Stimulated activated CD8-positive, alpha-beta memory T cell treated with anti-CD3 and anti-CD28 coated beads, Interleukin-2, amount 100 ng/mL, for 1 hour (primary cell): ENCODE measurements at places on chromosomes 2 and 18.
A peak's percentile ranks its signal among the peaks of the same experiment; 100 is the strongest.

GRCh38 chr18:34222307-34223163, 2.2 kb downstream of the NOL4 start:
- no peak for DNase-seq

GRCh38 chr2:54497763-54498680, 41.9 kb downstream of the SPTBN1 start:
- DNase-seq, result no peak

DNA sequence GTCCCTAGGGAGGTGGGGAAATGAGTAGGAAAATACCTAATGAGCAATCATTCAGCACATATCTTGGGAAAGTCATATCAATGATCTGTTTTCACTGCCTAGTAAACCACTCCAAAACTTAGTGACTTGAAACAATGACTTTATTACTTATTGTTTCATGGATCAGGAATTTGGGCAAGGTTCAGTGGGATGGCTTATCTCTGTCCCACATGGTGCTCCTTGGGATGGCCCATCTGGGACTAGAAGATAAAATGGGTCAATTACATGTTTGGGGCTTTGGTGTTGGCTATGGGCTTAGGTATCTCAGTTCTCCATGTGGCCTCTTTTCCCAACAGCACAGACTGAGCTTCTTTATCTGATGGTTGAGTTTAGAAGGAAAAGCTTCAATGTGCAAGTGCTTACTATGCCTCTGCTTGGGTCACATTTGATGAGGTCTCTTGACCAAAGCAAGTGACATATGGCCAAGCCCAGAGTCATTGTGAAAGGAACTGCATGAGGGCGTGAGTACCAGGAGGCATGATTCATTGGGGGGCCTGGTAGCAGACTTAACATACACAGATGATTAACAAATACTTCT, 218.1 kb upstream of the TNP1 start:
- no peak for DNase-seq

GRCh38 chr2:17851731-17852585, 26.5 kb upstream of the KCNS3 start:
- no peak for DNase-seq

DNA sequence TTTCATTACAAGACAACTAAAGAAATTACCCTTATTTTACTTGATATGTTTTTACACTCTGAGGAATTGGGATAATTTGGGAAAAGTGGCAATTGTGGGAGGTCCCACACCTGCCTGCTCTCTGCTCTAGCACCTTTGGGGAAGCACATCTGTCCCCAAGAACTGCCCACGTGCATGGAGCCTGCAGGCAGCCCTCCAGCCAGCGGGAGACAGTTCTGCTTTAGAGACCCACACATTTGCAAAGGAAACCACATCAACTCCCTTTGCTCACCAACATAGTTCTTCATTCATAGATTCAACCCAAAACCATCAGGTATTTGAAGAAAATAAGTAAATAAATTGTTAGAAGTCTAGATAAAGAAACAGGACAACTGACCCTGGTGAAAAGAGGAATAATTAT, 239.9 kb upstream of the ID2 start:
- no peak for DNase-seq

DNA sequence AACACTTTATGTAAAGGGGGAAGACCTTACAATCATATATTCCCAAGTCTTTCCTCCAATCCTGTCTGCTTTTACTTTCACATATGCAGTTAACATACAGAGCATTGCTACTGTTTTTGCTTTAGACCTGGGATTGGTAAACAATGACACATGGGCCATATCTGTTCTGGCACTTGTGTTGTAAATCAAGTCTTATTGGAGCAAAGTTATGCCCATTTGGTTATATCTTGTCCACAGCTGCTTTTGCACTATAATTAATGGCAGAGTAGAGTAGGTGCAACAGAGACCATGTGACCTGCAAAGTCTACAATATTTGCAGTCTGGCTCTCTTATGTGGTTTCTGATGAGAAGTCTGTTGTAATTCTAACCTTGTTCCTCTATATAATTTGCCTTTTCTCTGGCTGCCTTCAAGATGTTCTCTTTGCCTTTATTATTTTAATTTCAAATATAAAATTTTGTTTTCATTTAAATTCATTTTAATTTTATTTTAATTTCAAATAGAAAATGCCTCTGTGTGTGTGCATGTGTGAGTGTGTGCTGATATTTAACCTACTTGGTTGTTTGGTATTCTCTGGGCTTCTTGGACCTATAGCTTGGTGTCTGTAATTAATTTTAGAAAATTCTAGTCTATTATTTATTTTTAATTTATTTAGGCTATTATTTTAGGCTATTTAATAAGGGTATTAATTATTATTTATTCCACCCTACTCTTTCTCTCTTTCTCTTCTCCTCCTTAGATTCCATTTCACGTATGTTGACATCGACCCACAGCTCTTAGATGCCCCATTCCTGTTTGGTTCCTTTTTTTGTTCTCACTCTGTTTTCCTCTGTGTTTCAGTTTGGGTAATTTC, 16.8 kb upstream of the LPIN1 start:
- no peak for DNase-seq

DNA sequence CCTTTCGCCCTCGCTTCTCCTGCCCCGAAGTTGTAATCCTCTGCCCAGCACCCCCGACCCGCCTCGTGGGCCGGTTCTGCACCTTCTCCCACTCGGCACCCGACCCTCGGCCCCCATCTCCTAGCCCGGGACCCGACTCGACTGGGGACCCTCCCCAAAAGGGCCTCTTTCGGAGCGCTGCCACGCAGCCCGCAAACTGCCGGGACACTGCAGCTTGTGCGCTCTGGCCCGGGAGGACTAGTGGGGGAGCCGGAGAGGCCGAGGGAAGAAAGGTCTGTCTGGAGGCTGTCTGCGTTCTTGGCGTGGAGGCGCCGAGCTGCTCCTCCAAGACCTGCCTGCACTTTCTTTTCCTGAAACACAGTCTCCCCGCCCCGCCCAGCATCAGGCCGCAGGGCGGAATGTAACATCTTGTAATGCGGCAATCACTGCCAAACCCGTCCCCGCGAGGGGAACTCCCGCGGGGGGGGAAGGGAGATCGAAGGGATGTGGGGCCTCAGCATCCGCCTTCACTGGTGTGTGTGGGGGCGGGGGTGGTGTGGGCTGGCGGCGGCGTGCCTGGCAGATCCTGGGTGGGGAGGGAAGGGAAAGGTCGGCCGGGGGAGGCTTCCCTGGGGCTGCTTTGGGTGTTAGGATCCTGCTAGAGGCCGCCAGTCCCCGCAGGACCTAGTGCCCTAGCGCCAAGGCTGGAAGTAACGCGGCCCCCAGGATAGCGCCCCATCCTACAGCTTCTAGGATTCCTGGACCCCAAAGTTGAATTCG, 7.4 kb downstream of the DLX2 start:
- peak; percentile 56 for DNase-seq

- no peak for DNase-seq
Measured at GRCh38 chr2:109433926-109434325, 179.8 kb downstream of the SEPTIN10 start.

DNA sequence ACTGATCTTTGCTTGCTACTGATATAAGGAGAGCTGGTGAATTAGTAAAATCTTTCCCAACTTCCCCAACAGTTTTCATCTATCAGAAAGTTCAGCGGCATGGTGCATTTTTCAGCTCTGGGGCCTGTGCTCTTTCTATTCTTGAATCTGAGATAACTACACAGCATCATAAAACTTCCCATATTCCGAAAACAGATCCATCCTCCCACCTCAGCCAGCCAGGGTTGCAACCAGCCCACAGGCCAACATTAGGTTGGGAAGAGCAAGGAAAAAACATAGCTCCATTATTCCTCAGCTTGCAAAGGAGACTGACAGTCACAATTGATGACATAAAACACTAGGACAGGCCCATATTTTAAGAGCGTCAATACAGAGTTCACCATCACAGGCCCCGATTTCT, 297.2 kb downstream of the SETBP1 start:
- no peak for DNase-seq

DNA sequence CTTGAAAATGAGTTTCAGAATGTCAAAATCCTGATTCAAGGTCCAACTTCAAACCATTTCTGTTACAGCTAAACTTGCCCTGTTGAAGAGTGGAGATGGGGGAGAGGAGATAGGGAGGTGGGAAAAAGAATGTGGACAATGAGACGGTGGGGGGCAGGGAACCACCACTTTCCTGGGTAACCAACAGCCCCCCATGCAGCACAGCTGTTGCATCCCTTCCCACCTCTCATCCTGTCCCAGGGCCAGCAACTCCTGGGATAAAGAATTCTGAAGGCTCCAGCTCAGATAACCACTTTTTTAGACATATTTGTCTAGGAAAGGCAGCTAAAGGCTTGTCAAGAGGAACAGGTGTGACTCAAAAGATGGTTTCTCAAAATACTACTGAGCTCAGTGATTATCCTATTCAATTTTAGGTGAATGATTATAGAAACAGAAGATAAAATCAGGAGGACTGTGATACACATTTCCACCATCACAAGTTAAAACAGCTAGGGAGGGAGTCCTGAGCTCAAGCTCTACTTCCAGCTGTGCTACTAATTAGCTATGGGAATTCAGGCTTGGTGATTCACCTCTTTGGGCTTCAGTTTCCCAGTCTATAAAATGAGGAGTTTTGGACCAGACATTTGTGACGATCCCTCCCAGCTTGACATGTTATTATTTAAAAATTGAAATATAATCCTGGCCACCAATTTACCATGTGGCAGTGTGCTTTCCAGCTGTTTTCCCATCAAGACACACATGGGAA, 36.3 kb downstream of the HDHD2 start:
- no peak for DNase-seq

- no peak for DNase-seq
Measured at GRCh38 chr2:71905205-71905604, 242.5 kb downstream of the CYP26B1 start.

DNA sequence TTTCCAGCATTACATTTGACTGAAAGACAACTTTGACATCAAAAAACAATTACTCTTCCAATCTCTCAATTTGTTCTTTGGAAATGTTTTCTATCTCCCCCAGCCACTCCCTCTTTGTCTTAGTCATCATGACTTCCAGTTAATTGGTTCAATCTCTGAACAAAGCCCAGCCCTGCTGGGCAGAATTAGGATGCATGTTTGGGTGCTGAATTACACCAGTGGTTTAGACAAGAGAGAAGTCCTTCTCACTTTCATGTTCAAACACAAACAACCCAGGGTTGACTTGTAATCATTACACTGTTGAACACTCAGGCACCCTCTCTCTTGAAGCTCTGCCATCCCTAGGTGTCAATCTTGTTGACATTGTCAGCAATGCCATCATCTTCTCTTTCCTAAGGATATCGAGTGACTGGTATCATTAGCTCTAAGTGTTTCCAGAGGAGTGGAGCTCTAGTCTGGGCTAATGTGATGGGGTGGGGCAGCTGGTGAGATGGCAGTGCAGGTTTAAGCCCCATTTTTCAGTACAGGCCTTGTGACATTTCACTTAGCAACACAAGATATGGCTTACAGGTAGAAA, 90.8 kb upstream of the MEIS1 start:
- no peak for DNase-seq
